ENCODE measurements at places on chromosomes 1 and 21. TPM values are rescaled to one million over a fixed set of nuclear protein-coding genes. Genes with fewer than 3 reads are reported as not detected.

Gene SLC16A4
- not detected for polyA plus RNA-seq

Gene LCE1E
- not detected for polyA plus RNA-seq

Gene TMEM81
- polyA plus RNA-seq: 3.8 TPM

Gene DYNLT5
- 2.8 TPM for polyA plus RNA-seq

Gene SLC9A1
- polyA plus RNA-seq: 12.2 TPM

Gene CELA2B
- polyA plus RNA-seq: not detected

Gene SRGAP2
- 338 TPM for polyA plus RNA-seq

Gene RYR2
- 31.6 TPM for polyA plus RNA-seq

Gene AVPR1B
- polyA plus RNA-seq: not detected

Gene ARL8A
- polyA plus RNA-seq: 9.3 TPM

Gene ST6GALNAC3
- 11.5 TPM for polyA plus RNA-seq

Data from Purkinje cell (primary cell).